ENCODE measurements at places on chromosomes 5 and 9. TPM values are rescaled to one million over a fixed set of nuclear protein-coding genes. Genes with fewer than 3 reads are reported as not detected.

DNA sequence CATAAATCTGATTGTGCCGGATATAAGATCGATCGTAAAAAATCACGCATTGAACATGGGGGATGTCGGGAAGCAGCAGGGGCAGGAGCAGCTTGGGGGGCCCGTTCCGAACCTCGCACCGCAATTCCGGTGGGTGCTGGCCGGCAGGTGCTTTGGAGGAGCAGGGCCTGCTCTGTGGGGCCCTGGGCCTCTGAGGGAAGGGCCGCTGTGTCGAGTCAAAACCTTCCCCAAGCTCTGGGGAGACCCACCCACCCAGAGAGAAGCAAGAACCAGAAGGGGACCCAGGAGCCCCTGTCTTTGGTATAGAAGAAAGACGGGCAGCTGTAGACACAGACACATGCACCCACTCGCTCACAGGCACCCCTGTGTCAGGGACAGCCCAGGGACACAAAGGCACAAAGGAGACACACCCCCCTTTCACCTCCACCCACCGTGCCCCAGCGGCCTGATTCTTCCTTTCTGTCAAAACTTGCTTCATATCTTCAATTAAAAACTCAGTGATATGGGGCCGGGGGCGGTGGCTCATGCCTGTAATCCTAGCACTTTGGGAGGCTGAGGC, 49.4 kb upstream of the ZBTB43 start:
- H3K4me1 ChIP-seq, result no peaks in the 10 kb centered on the region
- H3K36me3 ChIP-seq, result no peaks in the 10 kb centered on the region
- no peak overlapping the region for H3K4me3 ChIP-seq
- no peaks in the 10 kb centered on the region for H3K27me3 ChIP-seq
- no peak for DNase-seq

DNA sequence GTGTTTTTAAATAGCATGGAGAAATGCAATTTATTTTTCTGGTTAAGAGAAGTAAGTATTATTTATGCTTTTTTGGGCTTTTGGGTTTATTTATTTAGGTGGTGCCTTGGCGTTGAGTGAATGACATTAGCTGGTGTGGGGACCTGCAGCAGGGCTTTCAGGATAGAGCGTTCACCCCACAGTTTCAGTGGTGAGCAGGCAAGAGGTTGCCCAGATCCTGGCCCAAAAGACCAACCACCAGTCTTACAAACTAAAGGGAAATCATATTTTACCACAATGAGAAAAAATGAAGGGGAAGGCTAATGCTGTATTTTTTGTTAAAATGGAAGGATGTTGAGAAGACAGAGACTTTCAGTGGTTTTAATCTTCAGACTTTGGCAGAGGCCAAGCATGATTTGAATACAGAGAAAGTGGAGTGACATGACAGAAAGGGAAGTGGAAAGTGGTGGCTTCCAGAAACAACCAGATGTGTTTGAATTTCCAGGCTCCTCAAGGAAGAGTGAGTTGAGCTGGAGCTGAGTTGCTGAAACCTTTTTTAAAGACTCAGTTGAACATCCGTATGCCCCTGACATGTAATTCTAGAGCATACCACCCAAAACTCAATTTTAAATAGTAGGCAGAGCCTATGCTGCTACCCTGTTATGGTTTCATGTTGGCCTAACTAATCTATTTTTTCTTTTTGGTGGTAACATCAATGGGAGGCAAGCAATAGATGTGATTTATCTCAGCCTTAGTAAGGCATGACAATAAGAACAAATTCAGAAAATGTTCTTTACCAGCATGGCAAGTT, 94.8 kb downstream of the AOPEP start:
- no peaks in the 10 kb centered on the region for H3K4me1 ChIP-seq
- no peak for DNase-seq
- no peak overlapping the region for H3K4me3 ChIP-seq
- no peak overlapping the region for H3K27ac ChIP-seq
- no peaks in the 10 kb centered on the region for H3K36me3 ChIP-seq
- H3K27me3 ChIP-seq, result no peaks in the 10 kb centered on the region

- peak overlapping the region; percentile 99 for H3K27ac ChIP-seq
- H3K4me3 ChIP-seq, result peak overlapping the region; percentile 32
- no peaks in the 10 kb centered on the region for H3K27me3 ChIP-seq
- peaks cover 37% of the 10 kb centered on the region for H3K36me3 ChIP-seq
- peaks cover 32% of the 10 kb centered on the region for H3K4me1 ChIP-seq
- DNase-seq, result no peak
Measured at GRCh38 chr5:91378752-91379211, 4.3 kb downstream of the ARRDC3 start.

DNA sequence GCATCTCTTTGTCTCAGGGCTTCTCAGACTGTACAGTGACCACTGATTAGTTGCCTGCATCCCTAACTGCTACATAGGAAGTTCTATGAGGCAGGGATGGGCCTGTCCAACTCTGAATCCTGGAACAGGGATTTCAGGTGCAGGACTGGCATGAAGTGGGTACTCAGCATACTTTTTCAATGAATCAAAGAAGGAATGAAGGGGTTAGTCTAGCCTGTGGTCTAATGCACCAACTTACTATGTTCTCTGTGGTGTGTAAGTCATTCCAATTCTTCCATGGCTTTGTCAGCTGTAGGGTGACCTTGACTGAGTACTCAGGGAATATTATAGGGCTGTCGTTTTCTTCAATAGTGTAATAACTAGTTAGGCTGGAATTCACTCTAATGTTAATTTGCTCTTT, 8.3 kb downstream of the COL15A1 start:
- H3K27ac ChIP-seq, result no peak overlapping the region
- H3K4me1 ChIP-seq, result no peaks in the 10 kb centered on the region
- H3K27me3 ChIP-seq, result no peaks in the 10 kb centered on the region
- no peak overlapping the region for H3K4me3 ChIP-seq
- no peak for DNase-seq

DNA sequence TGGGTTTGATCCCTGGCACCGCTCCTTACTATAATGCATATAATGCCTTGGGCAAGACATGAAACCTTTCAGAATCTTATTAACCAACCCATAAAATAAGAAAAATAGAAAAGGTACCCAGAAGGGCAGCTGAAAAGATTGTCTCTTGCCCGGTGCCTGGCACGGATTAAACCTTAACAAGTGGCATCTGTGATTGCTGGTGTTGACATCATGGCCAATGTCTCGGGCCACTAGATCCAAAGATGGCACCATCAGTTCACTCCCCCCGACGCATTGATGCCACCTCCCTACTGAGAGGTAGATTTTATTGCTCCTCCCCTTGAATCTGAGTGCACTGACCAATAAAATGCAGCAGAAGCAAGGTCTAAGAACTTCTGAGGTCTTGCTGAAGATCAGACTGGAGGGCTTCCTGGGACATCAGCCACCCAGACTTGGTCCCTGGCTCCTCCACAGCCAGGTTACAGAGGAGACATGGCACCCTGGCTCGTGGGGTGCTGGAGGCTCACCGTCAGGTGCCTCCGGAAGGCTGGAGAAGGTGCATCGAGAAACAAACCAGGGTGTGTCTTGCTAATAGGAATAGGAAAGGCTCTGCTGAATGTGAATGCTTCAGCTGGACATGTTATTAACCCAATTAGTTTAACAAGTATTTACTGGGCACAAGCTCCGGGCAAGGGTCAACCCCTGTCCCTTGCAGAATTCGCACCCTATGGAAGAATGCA, 80.0 kb upstream of the COL5A1 start:
- no peak overlapping the region for H3K27ac ChIP-seq
- no peaks in the 10 kb centered on the region for H3K4me1 ChIP-seq
- no peaks in the 10 kb centered on the region for H3K36me3 ChIP-seq
- H3K27me3 ChIP-seq, result no peaks in the 10 kb centered on the region
- H3K4me3 ChIP-seq, result no peak overlapping the region

- no peaks in the 10 kb centered on the region for H3K36me3 ChIP-seq
- H3K4me1 ChIP-seq, result no peaks in the 10 kb centered on the region
- no peak for DNase-seq
Measured at GRCh38 chr9:115035841-115036612, 81.9 kb downstream of the TNC start.

DNA sequence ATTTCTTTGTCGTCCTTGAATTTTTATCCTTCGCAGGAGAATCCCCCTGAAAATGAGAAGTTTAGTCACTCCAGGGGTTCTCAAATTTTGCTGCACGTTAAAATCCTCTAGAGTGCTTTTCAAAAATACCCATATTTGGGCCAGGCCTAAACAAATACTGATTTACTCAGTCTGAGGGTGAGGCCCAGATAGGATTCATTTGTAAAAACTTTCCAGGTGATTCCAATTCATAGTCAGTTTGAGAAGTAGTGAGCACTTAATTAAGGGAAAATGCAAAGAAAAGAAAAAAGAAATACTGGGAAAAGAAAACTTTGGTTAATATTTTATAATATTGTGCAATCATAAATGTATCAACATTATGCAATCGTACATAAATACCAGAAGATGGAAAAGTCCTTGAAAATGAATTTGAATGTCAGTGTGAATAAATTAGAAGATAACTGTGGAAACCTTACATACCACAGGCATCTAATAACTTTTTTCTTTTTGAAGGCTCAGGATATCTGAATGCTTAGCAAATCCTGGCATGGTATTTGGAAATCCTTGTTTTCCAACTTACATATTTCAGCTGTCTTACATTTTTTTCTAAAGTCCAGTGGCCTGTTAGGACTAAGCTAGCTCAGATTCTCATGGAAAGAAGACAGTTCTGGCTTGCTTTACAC, 116.5 kb upstream of the DAPK1 start:
- H3K27ac ChIP-seq, result no peak overlapping the region
- H3K4me3 ChIP-seq, result no peak overlapping the region
- H3K4me1 ChIP-seq, result no peaks in the 10 kb centered on the region
- no peak for DNase-seq

DNA sequence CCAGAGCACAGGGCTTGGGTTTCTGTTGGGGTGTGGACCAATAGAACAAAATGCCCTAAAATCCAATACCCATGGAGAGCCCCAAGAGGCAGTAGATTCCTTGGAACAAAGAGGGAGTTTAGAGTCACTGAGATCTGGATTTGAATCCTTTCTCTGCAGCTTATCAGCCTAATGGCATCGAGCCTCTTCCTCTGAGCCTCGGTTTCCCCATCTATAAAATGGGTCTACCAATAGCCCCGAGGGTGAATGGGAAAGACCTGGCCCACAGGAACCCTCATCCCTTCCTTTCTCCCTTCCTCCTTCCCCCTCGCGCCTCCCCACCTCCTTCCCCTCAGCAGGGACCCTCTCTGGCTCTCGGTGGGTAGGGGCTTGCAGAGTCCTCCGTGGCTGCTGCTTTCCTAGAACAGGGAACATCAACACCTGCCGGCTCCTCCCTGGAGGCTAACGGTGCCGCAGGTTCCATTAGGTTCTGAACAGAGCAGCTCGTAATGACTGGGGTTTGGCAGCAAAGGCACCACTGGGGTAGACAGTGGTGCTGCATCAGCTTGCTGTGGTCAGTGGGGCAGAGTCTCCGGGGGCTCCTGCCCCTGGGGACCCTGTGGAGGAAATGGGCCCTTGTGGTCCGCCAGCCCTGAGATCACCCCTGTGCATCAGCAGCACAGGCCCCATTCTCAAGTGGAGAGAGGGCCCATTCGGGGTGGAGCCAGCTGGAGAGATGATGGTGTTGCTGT, 40.3 kb downstream of the NEK6 start:
- H3K27ac ChIP-seq, result no peak overlapping the region
- no peak overlapping the region for H3K4me3 ChIP-seq
- no peak for DNase-seq
- H3K36me3 ChIP-seq, result no peaks in the 10 kb centered on the region
- no peaks in the 10 kb centered on the region for H3K27me3 ChIP-seq
- no peaks in the 10 kb centered on the region for H3K4me1 ChIP-seq

GRCh38 chr5:119022017-119022745, 33.8 kb upstream of the DTWD2 start:
- no peak for DNase-seq
- no peak overlapping the region for H3K4me3 ChIP-seq
- no peaks in the 10 kb centered on the region for H3K4me1 ChIP-seq
- H3K36me3 ChIP-seq, result no peaks in the 10 kb centered on the region
- no peak overlapping the region for H3K27ac ChIP-seq

DNA sequence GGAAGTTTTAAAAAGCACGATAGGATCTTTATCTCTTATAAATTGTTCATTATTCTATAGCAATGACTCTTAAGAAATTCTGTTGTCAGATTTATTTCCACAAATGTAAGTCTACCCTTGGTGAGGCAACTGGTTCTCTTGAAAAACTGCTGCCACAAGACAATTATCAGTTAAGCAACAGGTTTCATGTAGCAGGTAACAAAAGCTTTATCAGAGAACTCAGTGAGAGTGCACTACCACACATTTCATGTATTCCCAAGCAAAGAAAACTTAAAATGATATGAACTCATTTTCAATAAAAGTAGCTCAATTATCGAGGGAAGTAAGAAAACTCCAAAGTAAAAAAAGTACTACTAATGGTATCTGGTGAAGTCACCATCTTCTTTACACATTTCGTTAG, 9.4 kb downstream of the NR6A1 start:
- H3K27me3 ChIP-seq, result peaks cover 29% of the 10 kb centered on the region
- no peaks in the 10 kb centered on the region for H3K4me1 ChIP-seq
- no peak overlapping the region for H3K27ac ChIP-seq
- H3K36me3 ChIP-seq, result no peaks in the 10 kb centered on the region
- H3K4me3 ChIP-seq, result no peak overlapping the region

DNA sequence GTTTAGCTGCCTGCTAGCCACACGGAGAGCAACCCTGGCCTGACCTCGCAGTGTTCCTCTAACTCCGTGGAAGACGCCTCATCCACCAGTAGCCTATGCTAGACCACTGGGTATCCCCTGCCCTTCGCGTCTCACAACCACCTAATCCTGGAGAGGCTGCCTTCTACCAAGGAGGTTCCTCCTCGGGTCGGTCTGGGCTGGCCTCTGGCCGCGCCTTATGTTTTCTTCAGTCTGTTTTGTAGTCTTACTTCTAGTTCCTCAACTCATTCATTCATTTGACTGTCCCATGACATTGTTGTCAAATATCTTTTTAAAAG, 1.6 kb upstream of the TPM2 start:
- peaks cover 6% of the 10 kb centered on the region for H3K4me1 ChIP-seq
- H3K4me3 ChIP-seq, result peak overlapping the region; percentile 67
- no peaks in the 10 kb centered on the region for H3K27me3 ChIP-seq

- H3K36me3 ChIP-seq, result no peaks in the 10 kb centered on the region
- peak overlapping the region; percentile 86 for H3K4me3 ChIP-seq
- H3K4me1 ChIP-seq, result peaks cover 46% of the 10 kb centered on the region
- no peak overlapping the region for H3K27ac ChIP-seq
- H3K27me3 ChIP-seq, result no peaks in the 10 kb centered on the region
- DNase-seq, result no peak
Measured at GRCh38 chr9:121368138-121368522, 1.9 kb downstream of the STOM start.

- H3K4me3 ChIP-seq, result no peak overlapping the region
- DNase-seq, result no peak
- H3K27ac ChIP-seq, result no peak overlapping the region
- H3K36me3 ChIP-seq, result no peaks in the 10 kb centered on the region
- H3K4me1 ChIP-seq, result no peaks in the 10 kb centered on the region
Measured at GRCh38 chr5:61673007-61673735, 341.1 kb downstream of the ZSWIM6 start.

GRCh38 chr9:113298924-113299770, 4.0 kb downstream of the RNF183 start:
- H3K4me3 ChIP-seq, result no peak overlapping the region
- H3K27ac ChIP-seq, result no peak overlapping the region
- H3K4me1 ChIP-seq, result no peaks in the 10 kb centered on the region

- H3K27me3 ChIP-seq, result no peaks in the 10 kb centered on the region
- H3K36me3 ChIP-seq, result no peaks in the 10 kb centered on the region
- H3K4me3 ChIP-seq, result no peak overlapping the region
- DNase-seq, result no peak
- H3K27ac ChIP-seq, result no peak overlapping the region
- H3K4me1 ChIP-seq, result peaks cover 33% of the 10 kb centered on the region
Measured at GRCh38 chr5:95826949-95827891, 4.7 kb upstream of the GLRX start.

Gene ACTBL2
- not detected for polyA plus RNA-seq

Gene PDLIM7
- 6.0 TPM for polyA plus RNA-seq

Gene MAMDC4
- polyA plus RNA-seq, result not detected

Gene ZDHHC11B
- not detected for polyA plus RNA-seq

Gene PCDHB4
- not detected for polyA plus RNA-seq

Gene ARSB
- polyA plus RNA-seq, result 5.1 TPM

Gene PCDHB14
- not detected for polyA plus RNA-seq

Measured in CD8-positive, alpha-beta memory T cell (primary cell).